ENCODE measurements at places on chromosomes 2 and 18. TPM values are rescaled to one million over a fixed set of nuclear protein-coding genes. Genes with fewer than 3 reads are reported as not detected.

GRCh38 chr2:109087055-109087663 is 41.8 kb upstream of the SH3RF3 start:
- H3K27me3 ChIP-seq, result peaks cover 11% of the 10 kb centered on the region
- no peak overlapping the region for H3K27ac ChIP-seq
- H3K4me1 ChIP-seq, result no peaks in the 10 kb centered on the region
- no peak for DNase-seq
- H3K4me3 ChIP-seq, result no peak overlapping the region

DNA sequence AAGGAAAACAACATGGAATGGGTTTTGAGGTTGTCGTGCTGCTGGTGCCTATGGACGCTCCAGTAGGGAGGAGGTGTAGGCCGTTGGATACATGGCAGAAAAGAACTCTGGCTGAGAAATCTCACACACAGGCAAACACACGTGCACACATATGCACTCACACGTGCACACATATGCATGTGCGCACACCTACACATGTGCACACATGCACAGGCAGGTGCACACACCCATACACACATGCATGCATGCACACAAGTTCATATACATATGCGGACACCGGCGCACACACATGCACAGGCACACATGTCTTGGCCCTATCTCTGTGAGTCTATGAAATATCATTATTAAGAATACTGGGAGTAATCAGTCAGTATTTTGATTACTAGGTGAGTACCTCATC is 150.4 kb downstream of the LRRC30 start:
- H3K27ac ChIP-seq, result no peak overlapping the region
- no peaks in the 10 kb centered on the region for H3K27me3 ChIP-seq
- H3K4me1 ChIP-seq, result peaks cover 11% of the 10 kb centered on the region
- no peak for DNase-seq
- no peak overlapping the region for H3K4me3 ChIP-seq
- no peaks in the 10 kb centered on the region for H3K36me3 ChIP-seq

GRCh38 chr2:56918790-56919189 is 735.0 kb downstream of the CCDC85A start:
- DNase-seq, result no peak
- no peaks in the 10 kb centered on the region for H3K27me3 ChIP-seq
- no peak overlapping the region for H3K4me3 ChIP-seq
- H3K4me1 ChIP-seq, result no peaks in the 10 kb centered on the region
- peaks cover 8% of the 10 kb centered on the region for H3K36me3 ChIP-seq

DNA sequence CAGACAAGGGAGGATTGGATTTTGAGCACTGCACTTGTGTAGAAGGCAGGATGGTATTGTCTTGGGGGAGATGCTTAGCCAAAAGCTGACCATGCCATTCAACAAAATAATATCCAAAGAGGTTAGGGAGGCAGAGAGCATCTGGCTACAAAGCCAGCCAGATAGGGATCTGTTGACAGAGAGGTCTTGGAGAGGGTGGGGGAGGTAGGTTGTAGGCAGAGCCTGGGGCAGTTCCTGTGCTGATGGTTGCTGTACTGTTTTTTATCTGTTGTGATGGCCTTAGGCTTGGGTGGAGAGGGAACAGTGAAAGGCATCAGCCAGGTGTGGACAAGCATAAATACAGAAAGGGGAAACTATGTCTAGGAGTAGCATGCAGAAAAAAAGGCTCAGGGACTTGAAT is 100.9 kb downstream of the AQP4 start:
- DNase-seq, result no peak
- no peaks in the 10 kb centered on the region for H3K27me3 ChIP-seq
- peaks cover 11% of the 10 kb centered on the region for H3K4me1 ChIP-seq
- H3K27ac ChIP-seq, result no peak overlapping the region
- H3K36me3 ChIP-seq, result peaks cover 3% of the 10 kb centered on the region

DNA sequence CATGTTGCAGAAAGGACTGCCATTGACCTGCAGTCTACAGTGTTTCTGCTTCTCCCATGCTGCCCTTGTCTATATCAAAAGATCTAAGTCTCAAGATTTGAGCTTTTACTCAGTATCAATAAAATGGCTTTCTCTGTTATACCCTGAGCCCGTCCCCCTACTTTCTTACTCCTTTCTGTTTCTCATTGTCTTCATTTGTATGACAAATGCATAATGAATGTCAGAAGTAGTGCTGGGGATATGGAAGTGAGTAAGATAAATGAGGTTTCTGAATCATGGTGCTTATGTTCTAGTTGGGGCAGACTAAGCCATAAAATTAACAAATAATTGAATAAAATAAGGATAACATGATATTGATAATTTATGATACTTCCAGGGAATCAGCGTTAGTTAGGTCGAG is 128.6 kb downstream of the PARD3B start:
- 0 out of 2 replicates have a peak overlapping the region, but pooled peaks have one; percentile 13 for H3K27ac ChIP-seq
- H3K36me3 ChIP-seq, result no peaks in the 10 kb centered on the region
- H3K4me1 ChIP-seq, result peaks cover 33% of the 10 kb centered on the region
- H3K27me3 ChIP-seq, result no peaks in the 10 kb centered on the region

- H3K4me1 ChIP-seq, result peaks cover 24% of the 10 kb centered on the region
- no peak overlapping the region for H3K4me3 ChIP-seq
- H3K27ac ChIP-seq, result no peak overlapping the region
- H3K27me3 ChIP-seq, result peaks cover 12% of the 10 kb centered on the region
- no peaks in the 10 kb centered on the region for H3K36me3 ChIP-seq
Observed at GRCh38 chr2:96756788-96757476, 3.8 kb upstream of the CNNM4 start.

- no peak for DNase-seq
- H3K4me3 ChIP-seq, result no peak overlapping the region
- H3K36me3 ChIP-seq, result no peaks in the 10 kb centered on the region
- peaks cover 8% of the 10 kb centered on the region for H3K4me1 ChIP-seq
- no peaks in the 10 kb centered on the region for H3K27me3 ChIP-seq
Observed at GRCh38 chr2:199206536-199206935, 251.2 kb downstream of the SATB2 start.

DNA sequence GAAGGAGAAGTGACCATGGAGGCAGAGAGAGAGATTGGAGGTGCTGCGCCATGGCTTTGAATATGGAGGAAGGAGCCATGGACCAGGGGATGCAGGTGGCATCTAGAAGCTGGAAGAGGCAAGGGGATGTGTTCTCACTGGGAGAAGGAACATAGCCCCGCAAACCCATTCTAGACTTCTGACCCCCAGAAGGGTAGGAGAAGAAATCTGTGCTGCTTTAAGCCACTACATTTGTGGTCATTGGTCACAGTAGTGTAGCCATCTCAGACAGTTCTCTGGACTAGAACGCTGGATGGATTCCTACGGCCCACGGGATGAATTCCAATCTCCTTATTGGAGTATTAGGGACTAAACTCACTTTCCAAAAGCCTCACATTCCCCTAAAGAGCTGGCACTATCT is 67.8 kb downstream of the PTGR3 start:
- H3K27me3 ChIP-seq, result no peaks in the 10 kb centered on the region
- no peak overlapping the region for H3K4me3 ChIP-seq
- H3K36me3 ChIP-seq, result peaks cover 11% of the 10 kb centered on the region
- no peak overlapping the region for H3K27ac ChIP-seq
- no peaks in the 10 kb centered on the region for H3K4me1 ChIP-seq
- DNase-seq, result no peak

DNA sequence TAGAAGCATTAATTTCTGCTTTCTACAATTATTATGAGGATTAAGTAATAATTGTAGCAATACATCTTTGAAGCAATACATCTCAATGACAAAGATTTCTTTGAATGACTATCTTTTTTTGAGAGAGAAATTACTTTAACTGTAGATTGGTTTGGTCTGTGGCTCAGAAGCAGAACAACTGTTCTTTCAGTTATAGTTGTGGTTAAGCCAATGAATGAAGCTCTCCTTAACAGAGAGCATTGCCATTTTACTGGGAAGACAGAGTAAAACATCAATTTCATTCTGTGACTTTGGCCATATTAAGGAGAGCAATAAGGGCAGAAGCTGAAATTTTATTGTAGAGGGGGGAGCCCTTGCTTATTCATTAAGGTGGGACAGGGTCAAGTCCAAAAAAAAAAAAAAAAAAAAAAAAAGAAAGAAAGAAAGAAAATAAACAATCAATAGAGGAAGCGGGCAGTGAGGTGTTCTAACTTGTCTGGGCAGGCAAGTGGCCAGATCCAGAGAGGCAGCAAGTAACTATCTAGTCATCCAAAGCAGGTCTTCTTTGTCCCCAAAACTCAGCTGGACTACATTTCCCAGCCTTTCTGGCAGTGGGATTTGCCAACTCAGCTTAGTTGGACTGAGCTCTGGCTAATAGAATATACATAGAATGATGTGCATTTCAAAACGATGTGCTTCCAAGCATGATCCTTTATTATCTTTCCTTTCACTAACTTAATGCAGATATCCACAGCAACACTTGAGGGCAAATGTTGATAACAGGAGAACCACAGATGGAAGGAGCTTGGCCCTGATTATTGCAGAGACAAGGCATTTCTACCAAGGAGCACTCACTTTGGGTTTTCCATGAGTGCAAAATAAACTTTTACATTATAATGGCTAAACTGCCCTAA is 462.7 kb upstream of the CDH20 start:
- no peak overlapping the region for H3K27ac ChIP-seq
- H3K27me3 ChIP-seq, result peaks cover 3% of the 10 kb centered on the region
- H3K4me1 ChIP-seq, result peaks cover 7% of the 10 kb centered on the region
- H3K36me3 ChIP-seq, result no peaks in the 10 kb centered on the region
- H3K4me3 ChIP-seq, result no peak overlapping the region
- no peak for DNase-seq

DNA sequence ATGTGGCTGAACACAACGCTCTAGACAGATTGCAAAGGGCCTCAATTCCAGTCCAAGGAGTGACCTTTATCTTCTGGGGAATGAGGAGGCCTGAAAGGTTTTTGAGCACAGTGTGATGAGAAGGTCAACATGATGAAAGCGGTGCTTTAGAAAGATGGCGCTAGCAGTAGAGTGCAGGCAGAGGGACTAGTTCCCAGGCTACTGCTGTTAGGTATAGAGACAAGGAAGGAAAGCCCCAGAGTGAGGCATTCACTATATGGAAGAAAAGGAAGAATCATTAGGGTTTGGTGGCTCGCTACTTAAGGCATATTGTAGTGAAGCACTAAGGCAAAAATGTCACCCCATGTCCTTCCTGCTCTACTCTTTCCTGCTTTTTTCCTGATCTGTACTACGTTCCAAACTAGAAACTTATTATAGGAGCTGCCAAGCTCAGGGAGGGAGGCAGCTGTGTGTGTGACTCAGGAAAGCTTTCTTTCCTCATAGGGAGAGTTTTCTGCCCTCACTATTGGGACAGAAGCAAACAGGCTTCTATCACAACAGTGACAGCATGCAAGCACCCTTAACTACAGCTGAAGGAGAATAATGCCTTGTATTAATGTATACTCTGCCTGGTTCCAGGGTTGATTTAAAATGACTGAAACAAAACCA is 160.8 kb upstream of the CAVIN2 start:
- 0 out of 2 replicates have a peak, but pooled peaks cover 2% of the 10 kb centered on the region for H3K36me3 ChIP-seq
- H3K4me3 ChIP-seq, result no peak overlapping the region
- no peak for DNase-seq

- H3K27ac ChIP-seq, result no peak overlapping the region
- no peaks in the 10 kb centered on the region for H3K27me3 ChIP-seq
- H3K4me3 ChIP-seq, result no peak overlapping the region
- H3K36me3 ChIP-seq, result no peaks in the 10 kb centered on the region
- no peak for DNase-seq
Observed at GRCh38 chr2:239548451-239548871, 147.6 kb upstream of the HDAC4 start.

DNA sequence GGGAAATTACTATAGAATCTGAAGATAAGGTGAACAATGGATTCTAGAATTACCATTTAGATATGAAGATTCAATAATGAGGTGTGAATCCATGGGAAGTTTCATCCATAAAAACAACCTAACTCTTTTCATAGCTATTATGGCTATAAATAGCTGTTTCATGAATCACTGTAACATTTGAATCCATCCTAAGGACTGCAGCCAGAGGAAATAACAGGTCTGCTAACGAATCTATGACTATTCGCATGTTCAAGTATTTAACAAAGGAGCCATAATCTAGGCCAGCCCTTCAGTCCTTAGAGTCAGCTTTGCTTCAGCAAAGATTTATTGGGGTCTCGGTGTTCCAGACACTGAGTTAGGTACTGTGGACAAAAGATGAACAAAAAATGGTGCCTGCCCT is 87.1 kb downstream of the MYOM1 start:
- peaks cover 9% of the 10 kb centered on the region for H3K4me1 ChIP-seq
- H3K27ac ChIP-seq, result no peak overlapping the region
- DNase-seq, result no peak
- H3K36me3 ChIP-seq, result no peaks in the 10 kb centered on the region

DNA sequence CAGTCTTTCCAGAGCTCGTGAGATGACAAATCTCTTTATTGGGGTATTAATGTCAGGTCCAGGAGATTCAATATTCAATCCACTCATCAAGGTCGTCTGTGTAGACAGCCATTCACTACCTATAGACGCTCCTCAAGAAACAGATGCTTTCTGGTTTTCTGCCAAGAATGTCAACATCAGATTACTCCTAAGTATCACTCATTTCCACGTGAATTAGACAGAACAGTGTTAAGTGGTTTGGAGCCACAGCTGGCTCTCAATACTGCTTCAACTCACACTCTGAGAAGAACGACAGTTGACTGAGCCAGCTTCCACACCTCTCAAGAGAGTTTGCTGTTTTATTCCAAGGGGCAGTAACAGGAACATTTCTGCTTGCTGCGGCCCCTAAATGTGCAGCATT is 113.5 kb upstream of the NEDD4L start:
- DNase-seq, result no peak
- no peaks in the 10 kb centered on the region for H3K27me3 ChIP-seq
- H3K4me3 ChIP-seq, result no peak overlapping the region
- H3K4me1 ChIP-seq, result no peaks in the 10 kb centered on the region
- no peak overlapping the region for H3K27ac ChIP-seq
- H3K36me3 ChIP-seq, result no peaks in the 10 kb centered on the region

GRCh38 chr2:234412726-234413125 is 84.2 kb downstream of the ARL4C start:
- peaks cover 12% of the 10 kb centered on the region for H3K4me1 ChIP-seq
- H3K4me3 ChIP-seq, result no peak overlapping the region
- H3K27ac ChIP-seq, result no peak overlapping the region
- H3K36me3 ChIP-seq, result no peaks in the 10 kb centered on the region

- no peaks in the 10 kb centered on the region for H3K4me1 ChIP-seq
- no peaks in the 10 kb centered on the region for H3K36me3 ChIP-seq
- H3K27me3 ChIP-seq, result no peaks in the 10 kb centered on the region
- H3K4me3 ChIP-seq, result no peak overlapping the region
- no peak for DNase-seq
- no peak overlapping the region for H3K27ac ChIP-seq
Observed at GRCh38 chr2:23220513-23221094, 164.4 kb upstream of the KLHL29 start.

DNA sequence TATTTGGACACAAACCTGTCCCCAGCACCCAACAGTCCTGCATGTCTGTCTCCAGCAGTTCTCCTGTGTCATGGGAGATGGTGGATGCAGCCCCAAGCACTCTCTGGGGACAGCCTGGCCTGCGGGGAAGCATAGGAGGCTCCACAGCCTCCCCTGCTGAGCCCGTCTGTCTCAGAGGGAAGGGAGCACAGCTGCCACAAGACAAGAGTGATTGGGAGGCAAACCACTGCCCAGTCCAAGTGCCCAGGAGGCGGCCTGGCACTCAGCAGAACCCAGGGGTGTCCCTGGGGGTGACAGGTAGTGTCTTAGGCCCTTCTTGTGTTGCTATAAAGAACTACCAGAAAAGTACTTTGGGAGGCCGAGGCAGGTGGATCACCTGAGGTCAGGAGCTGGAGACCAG is 211.2 kb upstream of the MYT1L start:
- no peaks in the 10 kb centered on the region for H3K27me3 ChIP-seq
- H3K27ac ChIP-seq, result no peak overlapping the region
- H3K4me1 ChIP-seq, result peaks cover 51% of the 10 kb centered on the region
- H3K36me3 ChIP-seq, result no peaks in the 10 kb centered on the region
- no peak for DNase-seq

ZBTB7C gene
- 0.39 TPM for total RNA-seq

CYTIP gene
- 0.89 TPM for total RNA-seq

LMAN2L gene
- total RNA-seq, result 18.1 TPM

CTAGE1 gene
- not detected for total RNA-seq

KCNG2 gene
- total RNA-seq, result 0.34 TPM

CKAP2L gene
- 25.6 TPM for total RNA-seq

SAP130 gene
- 41.3 TPM for total RNA-seq

POMC gene
- 4.4 TPM for total RNA-seq

COL5A2 gene
- 16.0 TPM for total RNA-seq

Measured in WTC11 (cell line).